Hematopoietic multipotent progenitor cell treated with erythropoietin and hydrocortisone succinate and interleukin-3 and kit ligand, for 15 days (in vitro differentiated cells): ENCODE measurements at places on chromosomes 1 and 21.

DNA sequence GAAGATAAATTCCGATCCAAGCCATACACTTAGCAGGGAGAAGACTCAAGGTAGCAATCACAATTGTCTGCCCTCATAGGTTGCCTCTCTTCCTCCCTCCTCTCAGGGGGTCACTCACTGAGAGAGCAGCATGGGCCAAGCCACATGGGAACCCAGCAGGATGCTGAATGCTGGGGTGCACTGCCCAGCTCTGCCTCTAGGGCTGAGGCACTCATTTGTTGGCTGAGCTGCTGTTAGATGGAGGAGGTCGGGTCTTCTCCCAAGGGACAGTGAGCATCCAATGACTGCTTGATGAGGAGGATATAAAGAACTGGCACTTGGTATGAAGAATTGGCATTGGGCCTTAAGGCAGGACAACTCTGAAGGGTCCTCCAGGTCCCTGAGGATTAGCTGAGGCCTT lies 418.8 kb downstream of the SIPA1L2 start:
- no peak for DNase-seq

DNA sequence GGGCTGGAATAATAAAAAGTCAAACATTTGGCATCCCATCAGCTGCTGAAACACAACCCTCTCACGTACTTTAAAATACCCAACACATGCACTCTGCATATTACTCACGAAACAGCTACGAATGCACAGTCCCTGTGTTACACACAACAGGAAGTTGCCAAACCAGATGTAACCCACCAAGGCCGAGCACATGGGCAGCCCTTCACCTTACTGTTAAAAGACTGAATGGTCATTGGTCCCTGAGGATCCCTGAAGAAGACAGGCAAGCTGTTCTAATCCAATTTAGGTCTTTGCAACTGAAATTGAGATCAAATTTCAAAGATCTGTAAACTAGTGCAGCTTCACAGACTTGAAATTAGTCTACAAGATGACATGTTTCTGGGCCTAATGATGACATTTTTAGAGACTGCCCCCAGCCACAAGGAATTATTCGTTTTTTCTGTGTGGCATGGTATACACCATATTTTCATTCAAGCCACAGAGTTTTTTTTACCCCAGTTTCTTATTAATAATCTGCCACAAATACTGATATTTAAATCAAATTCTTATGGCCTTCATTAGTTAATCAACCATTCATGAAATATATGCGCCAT lies 25.6 kb upstream of the IER5 start:
- DNase-seq = no peak

GRCh38 chr1:34749992-34750391 lies 4.9 kb upstream of the GJB5 start:
- no peak for DNase-seq

- peak; percentile 25 for DNase-seq
These were observed 53.7 kb upstream of the DNAJC6 start for GRCh38 chr1:65255656-65256050.

GRCh38 chr1:94542088-94542870 lies 720 bp upstream of the F3 start:
- DNase-seq = no peak

GRCh38 chr1:55951291-55951690 lies 628.1 kb downstream of the PLPP3 start:
- DNase-seq = no peak

GRCh38 chr1:178025613-178026356 lies 55.9 kb upstream of the SEC16B start:
- DNase-seq = no peak

- no peak for DNase-seq
These were observed 858 bp downstream of the BRINP3 start for GRCh38 chr1:190476806-190477205.

- no peak for DNase-seq
These were observed 15.8 kb downstream of the MYBPH start for GRCh38 chr1:203159844-203160243.

DNA sequence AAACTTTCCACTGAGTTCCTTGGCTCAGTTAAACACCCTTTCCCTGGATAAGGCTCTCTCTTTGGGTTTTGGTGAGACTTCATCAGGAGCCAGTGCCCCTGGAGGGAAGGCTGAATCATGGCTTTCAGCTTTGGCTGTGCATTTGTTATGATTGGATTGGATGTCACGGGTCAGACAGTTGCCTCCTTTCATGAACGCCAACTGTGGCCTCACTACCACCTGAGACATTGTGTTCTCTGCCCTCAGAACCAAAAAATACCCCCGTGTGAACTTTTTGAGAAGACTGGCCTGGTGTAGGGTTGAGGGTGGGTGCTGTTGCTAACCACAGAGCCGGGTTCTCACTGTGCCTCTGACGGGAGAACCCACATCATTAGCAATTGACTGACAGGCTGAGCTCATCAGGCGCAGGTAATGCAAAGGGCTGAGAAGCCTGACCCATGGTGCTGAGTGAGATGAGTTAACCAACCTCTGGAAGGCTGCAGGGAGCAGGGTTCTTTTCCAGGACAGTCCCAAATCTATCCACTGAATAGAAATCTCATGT lies 65.6 kb downstream of the HHAT start:
- no peak for DNase-seq

DNA sequence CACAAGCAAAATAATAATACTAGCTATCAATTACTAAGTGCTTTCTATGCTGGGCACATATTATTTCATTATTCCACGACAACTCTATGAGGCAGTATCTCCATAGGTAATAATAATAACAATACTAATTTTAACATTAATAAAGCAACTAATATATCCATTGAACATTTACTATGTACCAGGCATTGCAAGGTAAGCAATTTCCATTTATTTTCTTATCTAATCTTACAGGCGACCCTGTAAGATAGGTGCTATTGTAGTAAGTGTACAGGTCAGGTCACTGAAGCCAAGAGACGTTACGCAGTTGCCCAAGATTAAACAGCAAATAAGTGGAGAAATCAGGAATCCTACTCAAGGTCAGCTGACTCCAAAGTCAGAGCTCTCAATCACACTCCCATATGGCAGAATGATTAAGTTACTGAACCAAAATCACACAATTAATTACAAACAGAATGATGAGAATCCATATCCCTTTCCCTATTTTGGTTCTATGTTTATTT lies 198.4 kb downstream of the SLC45A1 start:
- DNase-seq = no peak

- no peak for DNase-seq
These were observed 38.2 kb downstream of the CTNNBIP1 start for GRCh38 chr1:9871707-9872425.

DNA sequence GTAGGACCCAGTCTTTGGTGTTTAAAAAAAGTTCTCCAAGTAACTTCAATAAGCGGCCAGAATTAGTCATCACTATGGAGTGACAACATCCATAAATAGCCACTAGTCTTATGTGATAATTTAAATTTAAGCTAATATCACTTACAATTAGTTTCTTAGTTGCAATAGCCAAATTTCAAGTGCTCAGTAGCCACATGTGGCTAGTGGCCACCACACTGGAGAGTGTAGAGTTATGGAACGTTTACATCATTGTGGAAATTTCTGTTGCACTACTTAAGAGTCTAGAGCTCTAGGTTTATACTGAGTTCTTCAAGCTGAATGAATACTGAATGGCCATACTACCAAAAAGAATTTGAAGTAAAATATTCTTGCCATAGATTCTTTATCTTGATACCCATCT lies 121.1 kb downstream of the RUNX1 start:
- DNase-seq = no peak

GRCh38 chr1:111490220-111490619 lies 13.2 kb downstream of the ADORA3 start:
- no peak for DNase-seq

- DNase-seq = no peak
These were observed 361 bp downstream of the DDAH1 start for GRCh38 chr1:85464497-85465098.
